GM12892 (cell line): ENCODE measurements at places on chromosomes 11 and 22.

GRCh38 chr11:119573858-119574257 lies 150.9 kb upstream of the THY1 start:
- DNase-seq = no peak

GRCh38 chr11:5224538-5225479 lies 2.1 kb downstream of the HBB start:
- no peak for DNase-seq

GRCh38 chr11:18235394-18236334 lies 938 bp downstream of the SAA4 start:
- no peak for DNase-seq

- no peak for DNase-seq
Observed at GRCh38 chr11:133895551-133895950, 50.2 kb upstream of the SPATA19 start.

DNA sequence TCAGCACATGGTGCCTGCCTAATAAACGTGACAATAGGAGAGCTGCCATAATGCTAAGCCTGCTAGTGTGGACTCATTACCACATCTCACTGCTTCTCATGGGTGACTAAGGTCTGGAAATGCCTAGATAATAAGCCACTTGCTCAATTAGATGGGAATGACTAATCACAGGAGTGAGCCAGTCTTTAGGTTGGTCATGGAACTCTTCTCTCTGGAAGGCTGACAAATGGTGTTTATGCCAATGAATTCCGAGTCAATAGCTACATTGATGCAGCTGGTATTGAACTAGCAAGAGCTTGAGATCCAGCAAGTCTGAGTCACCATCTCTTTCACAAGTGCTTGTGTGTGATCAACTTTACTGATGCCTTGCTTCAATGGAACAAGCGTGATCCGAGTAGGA lies 334.9 kb downstream of the OPCML start:
- DNase-seq = no peak

- no peak for DNase-seq
Observed at GRCh38 chr22:25645964-25646363, 81.5 kb downstream of the GRK3 start.

DNA sequence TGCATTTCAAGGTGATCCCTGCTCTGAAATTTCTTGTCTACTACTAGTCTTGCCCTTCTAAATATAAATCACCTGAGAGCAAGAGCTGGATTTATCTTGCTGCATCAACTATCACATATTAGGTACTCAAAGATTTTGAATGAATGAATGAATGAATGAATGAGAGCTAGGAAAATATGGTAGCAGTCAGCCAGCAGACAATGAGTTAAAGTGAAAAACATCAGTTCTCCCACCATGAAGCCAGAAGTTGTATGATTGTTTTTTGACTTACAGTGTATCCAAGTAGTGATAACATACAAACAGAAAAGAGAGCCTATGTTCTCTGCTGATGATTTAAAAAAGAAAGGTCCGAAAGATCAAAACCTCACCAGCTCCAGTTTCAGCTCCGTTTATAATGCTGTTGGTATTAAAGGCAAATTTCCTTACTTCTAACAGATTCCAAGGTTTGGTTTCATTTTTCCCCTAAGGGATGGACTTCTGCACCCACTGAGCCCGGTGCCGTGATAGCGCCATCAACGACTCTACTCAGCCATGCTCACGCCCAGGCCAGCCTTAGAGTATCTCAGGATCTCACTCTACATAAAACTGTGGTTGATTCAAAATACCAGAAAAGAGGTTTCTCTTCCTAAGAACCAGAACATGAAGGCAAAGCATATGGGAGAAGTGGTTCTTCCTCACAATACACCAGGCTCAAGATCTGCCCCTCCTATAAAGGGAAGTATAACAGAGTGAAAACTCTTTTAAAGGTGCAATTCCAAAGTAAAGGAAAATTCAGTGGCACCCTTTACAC lies 92.0 kb downstream of the SGSM3 start:
- DNase-seq = no peak

DNA sequence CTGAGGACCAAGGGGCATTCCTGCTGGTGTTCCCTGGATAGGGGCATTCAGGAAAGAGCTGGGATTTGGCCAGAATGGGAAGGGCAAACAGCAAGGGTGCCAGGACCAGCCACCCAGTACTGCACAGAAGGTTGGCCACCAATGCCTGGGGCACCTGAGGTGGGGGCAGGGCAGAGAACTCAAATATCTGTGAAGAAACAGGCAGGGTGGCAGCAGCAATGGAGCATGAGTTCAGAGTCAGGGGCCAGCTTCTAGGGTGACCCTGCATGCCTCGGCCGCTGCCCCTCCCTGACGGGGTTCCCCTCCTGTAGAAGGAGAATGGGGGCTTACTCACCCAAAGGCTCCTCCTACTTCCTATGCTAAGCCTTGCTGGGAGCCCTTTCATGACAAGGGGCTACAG lies 79.3 kb upstream of the SHANK2 start:
- DNase-seq = no peak
